ENCODE measurements at places on chromosomes 12 and 14.

GRCh38 chr12:101039848-101040531 is 170.0 kb downstream of the SLC5A8 start:
- no peak for DNase-seq

- DNase-seq = no peak
Observed at GRCh38 chr12:43287706-43288383, 264.2 kb downstream of the ADAMTS20 start.

DNA sequence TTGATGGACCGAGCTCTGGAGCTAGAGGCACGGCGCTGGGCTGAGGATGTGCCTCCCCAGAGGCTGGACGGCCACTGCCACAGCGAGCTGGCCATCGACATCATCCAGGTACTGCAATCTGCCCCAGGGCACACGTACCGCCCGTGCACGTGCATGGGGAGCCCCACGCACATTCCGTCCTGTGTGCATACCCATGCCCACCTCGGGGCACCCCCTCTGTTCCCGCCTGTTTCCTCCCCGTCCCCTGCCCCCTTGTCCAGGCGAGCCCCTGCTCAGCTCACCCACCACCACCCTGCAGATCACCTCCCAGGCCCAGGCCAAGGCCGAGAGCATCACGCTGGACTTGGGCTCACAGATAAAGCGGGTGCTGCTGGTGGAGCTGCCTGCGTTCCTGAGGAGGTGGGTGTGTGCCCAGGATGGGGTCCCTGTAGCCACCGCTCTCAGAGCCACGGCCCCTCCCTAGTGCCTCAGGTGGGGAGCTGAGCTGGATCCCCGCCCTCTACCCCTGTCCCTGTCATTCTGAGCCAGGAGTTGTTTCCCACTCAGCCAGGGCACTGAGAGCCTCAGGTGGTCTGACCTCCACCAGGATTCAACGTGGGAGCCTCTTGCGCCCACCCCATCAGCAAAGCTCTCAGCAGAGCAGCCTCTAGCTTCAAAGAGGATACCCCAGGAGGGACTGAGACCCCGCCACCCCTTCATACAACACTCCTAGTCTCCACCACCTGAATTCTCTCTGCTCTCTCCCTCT is 6.9 kb downstream of the TNFAIP2 start:
- no peak for DNase-seq

DNA sequence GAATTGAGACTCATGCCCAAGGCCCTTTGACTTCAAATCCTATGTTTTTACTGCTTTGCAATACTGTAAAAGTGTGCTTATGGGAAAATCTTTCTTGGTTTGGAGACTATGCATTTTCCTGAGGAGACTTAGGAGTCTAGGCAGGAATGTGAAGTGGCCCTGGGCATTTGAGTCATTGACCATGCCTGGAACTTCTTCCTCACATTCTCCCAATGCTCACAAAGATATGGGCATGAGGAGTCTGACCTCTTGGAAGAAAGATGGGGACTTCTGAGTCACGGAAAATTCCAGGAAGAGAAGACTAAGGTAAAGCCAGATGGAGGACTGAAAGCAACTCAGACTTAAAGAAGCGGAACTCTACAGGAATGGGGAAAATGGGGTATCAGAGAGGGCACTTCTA is 38.2 kb upstream of the ZNF641 start:
- DNase-seq = no peak

DNA sequence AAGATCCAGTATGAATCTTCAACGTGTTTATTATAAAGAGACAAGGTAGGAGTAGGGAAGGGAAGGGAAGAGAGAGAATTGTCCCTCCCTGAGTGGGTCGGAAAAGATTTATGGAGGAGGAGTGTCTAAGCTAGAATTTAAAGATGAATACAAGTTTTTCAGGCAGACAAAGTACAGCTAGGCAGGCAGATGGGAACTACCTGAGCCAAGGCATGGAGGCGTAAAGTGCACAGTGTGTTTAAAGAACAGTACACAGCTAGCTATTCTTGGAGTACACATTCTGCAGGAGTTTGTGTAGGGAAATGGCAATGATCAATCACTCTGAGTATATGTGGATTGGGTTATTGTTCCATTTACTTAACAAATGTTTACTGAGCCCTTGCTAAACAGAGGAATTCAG is 20.1 kb downstream of the PLEKHG7 start:
- DNase-seq = peak; percentile 36

DNA sequence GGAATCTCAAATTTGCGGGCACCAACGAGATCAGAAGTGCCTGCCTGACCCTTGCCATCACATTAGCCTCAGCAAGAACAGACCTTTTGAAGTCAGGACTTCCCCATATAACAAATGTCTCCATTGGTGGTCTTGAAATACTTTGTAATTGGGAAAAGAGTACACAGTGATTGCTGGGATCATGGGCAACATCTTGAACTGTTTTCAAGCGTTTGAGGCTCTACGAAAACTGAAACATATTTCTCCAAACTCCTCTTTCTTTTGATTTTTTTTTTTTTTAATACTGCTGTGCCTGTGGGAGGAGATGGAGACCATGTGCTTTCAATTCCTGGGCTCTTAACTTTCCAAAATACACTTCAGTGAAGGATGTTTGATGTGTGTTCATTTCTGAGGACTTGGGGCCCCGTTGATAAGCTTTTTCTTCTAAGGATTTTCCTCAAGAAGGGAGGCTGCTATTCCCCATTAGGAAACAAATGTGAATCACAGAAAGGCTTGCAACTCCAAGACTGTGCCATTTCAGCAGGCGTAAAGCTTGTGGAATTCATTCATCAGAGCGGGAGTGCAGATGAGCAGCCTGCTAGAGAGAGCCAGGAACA is 94.5 kb downstream of the TMEM132C start:
- no peak for DNase-seq

DNA sequence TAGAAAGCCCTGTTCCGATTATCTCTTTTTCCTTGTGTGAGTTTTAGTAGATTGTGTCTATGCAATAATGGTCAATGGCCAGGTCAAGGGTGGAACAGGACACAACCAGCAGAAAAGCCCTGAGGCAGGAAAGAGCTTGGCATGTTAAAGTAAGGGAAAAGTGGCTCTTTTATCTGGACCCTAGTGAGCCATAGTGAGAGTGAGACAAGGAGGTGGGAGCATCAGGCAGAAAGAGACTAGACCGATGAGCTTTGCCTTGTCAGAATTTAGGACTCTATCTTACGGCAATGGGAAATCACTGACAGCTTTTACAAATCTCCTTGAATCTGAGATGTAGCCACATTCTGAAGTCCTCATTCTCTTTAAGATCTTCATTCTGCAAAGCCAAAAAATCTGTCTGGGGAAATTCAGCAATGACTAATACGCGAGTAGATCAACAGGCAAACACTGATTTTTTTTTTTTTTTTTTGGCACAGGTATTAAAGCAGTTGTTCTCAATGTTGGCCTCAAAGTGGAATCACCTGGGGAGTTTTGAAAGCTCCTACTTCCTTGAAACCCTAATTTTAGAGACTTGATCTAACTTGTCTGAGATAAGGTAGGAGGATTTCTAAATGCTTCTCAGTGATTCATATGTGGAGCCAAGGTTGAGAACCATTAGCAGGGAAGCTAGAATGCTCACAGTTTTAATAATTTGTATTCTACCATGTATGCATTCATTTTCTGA is 33.9 kb downstream of the TMEM19 start:
- no peak for DNase-seq

- no peak for DNase-seq
Observed at GRCh38 chr14:68405961-68406360, 386.9 kb downstream of the ZFP36L1 start.

DNA sequence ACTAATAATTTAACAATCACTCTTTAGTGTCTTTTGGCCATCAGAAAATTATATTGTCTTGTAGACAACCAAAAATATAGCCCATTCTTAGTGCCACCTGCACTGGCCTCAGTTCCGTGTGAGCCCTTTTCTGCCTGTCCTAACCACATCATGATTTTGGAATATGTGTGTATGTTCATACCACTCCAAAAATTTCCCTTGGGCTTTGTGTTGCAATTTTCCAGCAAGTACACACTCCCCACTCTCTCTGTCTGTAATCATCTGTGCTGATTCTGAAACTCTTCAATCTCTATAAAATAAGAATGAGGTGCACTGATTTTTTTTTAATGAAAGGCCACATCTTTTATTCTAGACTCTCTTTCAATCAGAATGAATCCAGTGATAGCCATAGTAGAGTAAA is 196.0 kb downstream of the PIK3C2G start:
- DNase-seq = no peak

GRCh38 chr12:3931206-3931605 is 58.0 kb upstream of the PARP11 start:
- DNase-seq = no peak

GRCh38 chr12:101891462-101891971 is 14.1 kb downstream of the DRAM1 start:
- DNase-seq = no peak

DNA sequence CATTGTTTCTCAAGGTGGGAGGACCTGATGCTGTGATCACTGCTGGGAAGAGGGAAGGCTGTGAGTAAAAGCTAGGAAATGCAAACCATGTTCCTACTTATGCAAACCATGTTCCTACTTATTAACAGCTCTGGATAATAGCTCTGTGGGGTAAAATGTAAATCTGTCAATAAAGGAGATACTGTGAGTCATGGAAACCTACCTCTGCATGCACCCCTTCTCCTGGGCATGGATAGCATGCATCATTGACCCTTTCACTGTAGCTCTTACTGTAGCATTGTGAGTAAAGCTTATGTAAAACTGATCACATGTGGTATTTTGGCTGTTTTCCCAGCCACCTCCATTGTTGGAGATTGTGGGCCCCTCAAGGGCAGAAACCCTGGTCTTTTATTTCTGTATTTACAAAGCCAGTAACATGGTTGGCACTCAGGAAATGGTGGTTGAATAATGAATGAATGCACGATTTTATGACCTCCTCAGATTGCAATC is 253.7 kb downstream of the GRIN2B start:
- no peak for DNase-seq

DNA sequence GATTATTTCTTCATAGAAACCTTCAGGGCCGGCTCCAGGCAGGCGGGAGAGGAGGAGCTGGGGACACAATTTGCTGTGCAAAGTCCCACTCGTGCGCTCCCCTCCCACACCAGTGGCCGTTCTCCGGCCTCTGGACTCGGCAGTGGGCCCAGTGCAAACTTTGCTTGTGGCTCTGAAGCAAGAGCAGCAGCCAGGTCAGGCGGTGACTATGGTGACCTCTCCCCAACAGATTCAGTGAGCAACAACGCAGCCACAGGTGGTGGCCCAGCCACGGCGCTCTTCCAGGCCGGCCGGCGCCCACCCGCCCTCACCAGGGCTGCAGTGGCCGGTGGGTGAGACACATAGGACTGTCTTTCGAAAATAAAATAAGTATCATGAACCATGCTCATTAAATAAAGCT is 29.5 kb downstream of the VPS37B start:
- DNase-seq = no peak

DNA sequence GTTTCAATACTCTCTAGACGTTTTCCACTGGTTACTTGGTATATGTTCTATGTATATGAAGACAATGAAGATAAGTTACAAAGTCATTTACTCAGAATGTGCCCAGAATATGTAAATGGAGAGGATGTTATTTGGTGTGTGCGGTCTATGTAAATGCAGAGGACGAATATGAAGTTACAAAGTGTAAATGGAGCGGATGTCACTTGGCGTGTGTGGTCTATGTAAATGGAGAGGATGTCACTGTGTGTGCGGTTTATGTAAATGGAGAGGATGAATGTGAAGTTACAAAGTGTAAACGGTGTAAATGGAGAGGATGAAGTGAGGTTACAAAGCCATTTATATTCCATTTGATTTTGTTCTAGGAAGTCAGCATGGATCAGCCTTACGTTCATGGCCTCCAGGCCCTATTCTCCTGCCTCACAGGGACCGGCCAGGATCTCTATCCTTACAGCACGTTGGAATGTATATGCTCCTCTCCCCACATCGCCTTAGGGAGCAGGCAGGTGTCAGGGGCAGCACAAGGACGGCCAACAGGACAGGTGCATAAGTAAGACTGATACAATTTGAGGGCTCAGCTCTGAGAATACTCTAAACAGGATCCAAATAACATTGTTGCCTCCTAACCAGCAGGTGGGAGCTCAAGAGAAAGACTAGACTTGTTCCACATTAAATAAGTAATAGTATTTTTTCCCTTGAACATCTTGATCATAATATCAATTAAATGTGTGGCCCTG is 42.4 kb downstream of the GLRX5 start:
- DNase-seq = no peak

GRCh38 chr12:128820723-128821432 is 2.9 kb downstream of the SLC15A4 start:
- peak; percentile 83 for DNase-seq

DNA sequence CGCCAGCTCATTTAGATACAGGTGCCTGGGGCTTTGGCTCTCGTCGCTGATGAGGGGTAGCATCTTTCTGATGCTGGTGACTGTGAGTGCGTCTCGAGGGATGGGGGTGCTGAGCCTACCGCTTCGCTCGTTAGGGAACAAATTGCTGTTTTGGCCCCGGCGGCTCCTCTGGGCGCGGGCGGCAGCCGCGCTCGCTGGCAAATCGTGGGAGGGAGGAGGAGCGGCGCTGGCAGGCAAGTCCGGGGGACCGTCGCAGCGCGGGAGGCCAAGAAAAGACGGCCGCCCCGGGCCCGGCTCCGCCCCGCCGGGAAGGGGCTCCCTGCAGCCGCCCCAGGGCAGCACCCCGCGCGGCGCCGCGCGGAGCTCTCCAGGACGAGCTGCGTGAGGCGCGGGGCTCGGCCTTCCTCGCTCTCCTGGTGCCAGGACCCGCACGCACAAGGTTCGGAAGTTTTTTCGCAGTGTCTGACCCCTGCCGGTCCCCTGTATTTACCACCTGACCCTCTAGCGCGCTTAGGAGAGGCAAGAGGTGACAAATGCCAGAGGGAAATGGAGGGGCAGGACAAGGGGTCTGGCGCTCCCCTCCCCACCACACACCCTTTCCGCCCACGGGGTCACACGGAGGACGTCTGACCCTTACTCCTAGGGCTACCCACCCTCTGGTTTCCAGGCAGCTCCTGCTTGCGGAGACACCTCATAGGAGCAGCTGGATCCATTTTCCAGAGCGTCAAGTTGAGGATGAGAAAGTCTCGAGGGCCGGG is 899 bp upstream of the KCNH3 start:
- DNase-seq = no peak

- no peak for DNase-seq
Observed at GRCh38 chr12:59657711-59658110, 61.9 kb downstream of the SLC16A7 start.

GRCh38 chr14:50762001-50762930 is 68.7 kb downstream of the NIN start:
- DNase-seq = peak; percentile 50

- DNase-seq = no peak
Observed at GRCh38 chr12:96327889-96328288, 72.3 kb downstream of the CDK17 start.

Data from Ammon's horn (tissue), 1 donor.